ENCODE measurements at places on chromosomes 13 and 19.

DNA sequence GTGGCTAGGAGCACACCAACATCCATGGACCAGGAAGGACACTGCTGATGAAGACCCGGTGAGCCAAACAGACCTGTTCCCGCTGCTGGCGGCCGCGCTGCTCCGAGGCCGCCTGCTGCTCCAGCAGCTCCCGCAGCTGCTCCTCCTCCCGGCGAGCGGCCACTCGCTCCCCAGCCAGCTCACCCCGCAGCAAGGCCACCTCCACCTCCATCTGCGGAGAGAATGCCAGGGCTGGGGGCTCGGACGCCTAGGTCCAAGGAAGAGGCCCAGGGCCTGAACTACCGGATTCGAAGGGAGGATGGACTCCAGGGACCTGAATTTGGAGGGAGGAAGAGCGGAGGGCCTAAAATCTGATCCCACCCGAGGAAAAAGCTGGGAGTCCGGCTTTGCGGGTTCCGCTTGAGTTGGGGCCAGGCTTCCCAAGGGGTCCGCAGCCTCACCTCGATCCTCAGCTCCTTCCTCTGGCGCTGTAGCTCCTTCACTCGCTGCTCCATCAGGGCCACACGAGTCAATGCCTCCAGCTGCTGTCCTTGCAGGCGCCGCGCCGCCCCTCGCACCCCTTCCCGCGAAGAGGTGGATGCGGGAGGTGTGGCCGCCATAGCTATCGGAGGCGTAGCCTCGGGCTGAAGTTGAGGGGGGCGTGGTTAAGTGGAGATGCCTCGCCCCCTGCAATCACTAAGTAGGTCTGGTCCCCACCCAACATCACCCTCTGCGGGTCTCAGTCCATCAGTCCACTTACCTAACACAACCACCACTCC is 2.7 kb downstream of the PHLDB3 start:
- no peak for DNase-seq

- DNase-seq: no peak
Observed at GRCh38 chr13:99191336-99191899, 9.2 kb upstream of the UBAC2 start.

DNA sequence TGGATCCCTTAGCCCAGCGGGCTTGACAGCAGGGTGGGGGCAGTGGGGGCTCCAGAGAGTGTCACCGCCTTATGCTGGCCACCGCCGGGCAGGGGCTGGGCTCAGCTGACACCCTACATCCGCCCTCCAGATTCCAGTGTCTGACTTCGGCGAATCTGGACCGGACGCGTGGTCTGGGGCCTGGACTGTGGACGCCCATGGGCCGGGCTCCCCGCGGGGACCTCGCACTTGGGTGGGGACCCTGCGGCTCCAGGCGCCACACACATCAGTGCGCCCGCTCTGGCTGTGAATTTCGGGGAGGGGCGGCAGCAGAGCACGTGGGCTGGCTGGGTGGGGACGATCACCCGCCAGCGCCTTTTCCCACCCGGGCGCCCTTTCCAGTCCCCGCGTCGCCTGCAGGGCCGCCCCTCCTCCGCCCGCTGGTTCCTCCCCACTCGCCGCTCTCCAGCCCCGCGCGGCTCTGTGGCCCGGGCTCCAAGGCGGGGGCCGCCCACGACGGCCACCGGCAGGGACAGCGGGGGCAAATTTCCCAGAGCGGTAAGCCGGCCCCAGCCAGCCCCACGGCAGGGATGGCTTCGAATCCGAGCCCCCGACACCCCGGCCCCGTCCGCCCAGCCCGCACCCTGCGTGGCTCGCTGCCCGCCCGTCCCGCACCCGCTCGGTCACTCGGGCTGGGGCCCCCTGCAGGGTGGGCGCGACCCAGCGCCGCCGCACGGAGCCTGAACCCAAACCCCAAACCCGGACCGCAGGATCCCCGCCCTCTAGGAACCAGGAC is 23.3 kb upstream of the ZNF99 start:
- DNase-seq: no peak

DNA sequence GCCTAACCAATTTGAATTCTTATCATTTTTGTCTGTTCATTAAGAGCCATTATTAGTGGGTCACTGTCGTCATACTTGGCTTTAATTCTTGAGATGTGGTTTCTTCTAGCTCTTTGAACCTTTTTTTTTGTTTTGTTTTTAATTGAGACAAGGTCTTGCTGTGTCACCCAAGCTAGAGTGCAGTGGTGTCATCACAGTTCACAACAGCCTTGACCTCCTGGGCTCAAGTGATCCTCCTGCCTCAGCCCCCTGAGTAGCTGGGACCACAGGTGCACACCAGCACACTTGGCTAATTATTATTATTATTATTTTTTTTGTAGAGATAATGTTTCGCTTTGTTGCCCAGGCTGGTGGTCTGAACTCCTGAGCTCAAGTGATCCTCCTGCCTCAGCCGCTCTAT is 25.8 kb upstream of the LDLR start:
- no peak for DNase-seq

DNA sequence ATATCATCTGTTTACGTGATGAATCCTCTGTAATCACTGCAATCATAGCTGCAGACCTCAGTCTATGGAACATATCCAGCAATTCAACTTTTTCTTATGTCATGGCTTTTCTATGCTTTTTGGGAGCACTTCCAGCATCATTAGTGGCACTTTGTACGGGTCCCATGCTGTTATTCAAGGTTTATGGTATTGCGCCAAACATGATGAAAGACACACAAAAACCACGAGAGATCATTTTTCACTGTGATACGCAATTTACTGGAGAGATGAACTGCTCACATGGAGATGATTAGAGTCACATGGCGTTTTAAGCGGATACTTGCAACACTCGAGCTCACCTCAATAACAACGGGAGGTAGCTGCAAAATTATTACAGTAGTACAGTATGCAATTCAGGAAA is 2101.7 kb upstream of the PCDH20 start:
- no peak for DNase-seq

- no peak for DNase-seq
Observed at GRCh38 chr13:73103238-73103637, 44.4 kb downstream of the KLF5 start.

DNA sequence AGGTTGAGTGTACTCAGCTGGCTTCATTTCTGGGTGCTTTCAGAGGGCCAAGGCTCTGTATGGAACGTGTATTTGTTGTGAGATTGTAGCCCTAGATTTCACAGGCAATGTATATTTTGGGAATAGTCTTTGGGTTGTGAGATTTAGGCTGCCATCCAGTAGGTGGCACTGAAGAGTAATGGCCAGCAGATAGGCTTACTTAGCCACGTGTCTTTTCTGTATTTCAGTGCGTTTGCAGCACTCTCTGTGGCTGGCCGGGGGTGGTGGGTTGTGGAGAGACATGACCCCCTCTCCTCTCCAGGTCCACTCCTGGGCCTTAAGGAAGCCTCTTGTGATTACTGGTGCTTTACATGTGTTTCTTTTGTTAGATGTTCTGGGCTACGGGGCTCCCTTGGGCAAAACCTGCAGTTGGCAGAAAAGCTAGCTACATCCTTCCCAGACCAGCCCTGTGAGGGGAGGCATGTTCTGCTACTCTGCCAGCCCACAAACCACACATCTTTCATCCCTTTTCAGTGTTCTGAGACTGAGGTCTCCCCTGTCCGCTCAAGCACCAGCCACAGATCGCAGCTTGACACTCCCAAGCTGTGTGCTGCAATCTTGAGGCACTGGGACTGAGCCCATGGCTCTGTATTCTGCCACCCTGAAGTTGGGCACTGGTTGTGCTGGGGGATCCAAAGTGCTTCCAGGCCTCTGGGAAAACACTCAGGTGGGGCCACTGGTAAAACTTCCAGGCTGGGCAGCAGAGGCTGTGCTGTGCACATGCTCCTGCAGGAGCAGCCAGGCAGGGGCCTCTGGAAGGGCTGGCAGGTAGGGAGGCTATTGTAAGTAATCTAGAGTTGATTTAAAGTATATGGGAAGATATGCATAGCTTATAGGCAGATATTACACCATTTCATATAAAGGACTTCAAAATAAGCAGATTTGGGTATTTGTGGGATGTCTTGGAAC is 1096.8 kb upstream of the PCDH20 start:
- no peak for DNase-seq

GRCh38 chr19:57559008-57559403 is 657 bp downstream of the ZNF550 start:
- DNase-seq: no peak

GRCh38 chr13:66948910-66949309 is 281.2 kb downstream of the PCDH9 start:
- DNase-seq: no peak

DNA sequence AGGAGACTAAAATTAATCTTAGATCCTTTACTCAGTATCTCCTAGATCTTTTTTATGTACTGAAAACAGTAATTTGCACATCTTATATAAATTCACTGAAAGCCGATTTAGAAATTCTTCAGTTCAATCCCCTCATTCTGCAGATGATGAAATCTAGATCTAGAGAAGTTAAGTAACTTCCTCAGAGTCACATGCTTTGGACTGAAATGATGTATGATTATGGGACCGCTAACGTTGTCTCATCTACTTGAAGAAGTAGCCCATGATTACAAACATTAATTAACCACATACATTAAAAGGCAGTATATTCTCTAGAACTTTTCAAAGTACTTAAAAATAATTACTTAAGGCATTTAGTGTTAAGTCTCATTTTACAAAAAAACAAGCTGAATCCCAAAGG is 37.8 kb downstream of the ELF1 start:
- no peak for DNase-seq

DNA sequence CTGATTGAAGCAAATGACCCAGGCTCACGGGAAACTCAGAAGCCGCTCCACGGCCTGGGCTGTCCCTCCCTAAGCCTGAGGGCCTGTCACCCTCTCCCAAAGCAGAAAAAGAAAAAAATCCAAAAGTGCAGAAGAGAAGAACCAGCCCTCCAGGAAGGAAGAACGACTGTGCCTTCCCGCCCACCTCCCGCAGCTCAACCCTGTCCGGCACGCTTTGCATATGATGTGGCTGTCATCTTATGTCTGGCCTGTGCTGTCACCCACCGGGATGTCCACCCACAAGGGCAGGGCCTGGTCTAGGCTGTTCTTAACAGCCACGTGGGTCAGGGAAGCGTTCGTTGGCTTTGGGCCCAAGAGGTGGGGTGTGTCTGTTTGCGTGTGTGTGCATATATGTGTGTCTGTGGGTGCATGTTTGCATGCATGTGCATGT is 13.7 kb downstream of the ZBTB7A start:
- DNase-seq: no peak

DNA sequence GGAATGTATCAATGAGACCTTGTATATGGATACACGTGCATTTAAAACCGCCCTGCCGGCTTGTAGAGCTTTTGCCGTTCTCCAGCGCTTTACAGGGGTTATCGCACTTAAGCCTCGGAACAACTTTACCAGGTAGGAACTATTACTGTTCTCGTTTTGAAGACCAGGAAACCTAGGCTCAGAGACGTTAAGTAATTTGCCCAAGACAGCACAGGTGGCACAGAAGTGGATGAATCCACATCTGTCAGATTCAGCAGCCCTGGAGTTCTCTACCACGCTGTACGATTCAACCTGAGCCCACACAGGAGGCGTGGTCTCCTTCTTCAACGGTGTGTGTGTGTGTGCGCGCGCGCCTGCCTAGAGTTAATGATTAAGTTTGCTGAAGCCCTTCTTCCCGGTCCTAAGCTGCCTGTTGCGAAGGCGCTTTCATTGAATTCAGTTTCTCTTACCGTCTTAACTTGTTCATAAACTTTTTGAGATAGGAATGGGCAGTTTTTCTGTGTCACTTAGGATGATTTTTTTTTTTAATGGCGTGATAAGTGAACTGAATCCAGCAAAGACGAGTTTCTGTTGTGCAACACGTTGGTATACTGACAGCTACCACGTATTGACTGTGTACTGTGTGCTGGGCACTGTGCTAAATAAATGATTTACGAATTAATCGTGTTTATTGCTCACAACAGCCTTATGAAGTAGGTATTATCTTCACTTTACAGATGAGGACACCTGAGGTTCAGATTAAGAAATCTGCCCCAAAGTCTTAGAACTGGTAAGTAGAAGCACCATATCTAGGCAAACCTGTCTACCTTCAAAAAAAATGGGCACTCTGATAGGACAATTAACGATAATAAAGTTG is 67.4 kb downstream of the KCNRG start:
- no peak for DNase-seq

DNA sequence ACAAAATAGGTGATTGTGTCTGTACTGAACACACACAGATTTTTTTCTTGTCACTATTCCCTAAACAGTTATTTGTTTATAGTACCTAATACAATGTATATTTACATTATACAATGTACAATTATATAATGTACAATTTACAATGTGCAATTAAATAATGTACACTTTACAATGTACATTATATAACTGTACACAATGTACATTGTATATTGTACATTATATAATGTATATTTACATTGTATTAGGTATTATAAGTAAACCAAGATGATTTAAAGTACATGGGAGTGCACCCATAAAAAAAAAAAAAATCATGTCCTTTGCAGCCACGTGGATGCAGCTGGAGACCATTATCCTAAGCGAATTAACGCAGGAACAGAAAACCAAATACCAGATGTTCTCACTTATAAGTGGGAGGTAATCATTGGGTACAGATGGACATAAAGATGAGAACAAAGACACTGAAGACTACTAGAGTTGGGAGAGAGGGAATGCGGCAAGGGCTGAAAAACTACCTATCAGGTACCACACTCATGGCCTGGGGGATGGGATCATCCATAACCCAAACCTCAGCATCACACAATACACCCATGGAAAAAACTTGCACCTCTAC is 68.1 kb downstream of the ABCC4 start:
- DNase-seq: no peak
